ENCODE measurements at places on chromosomes 4 and X.

GRCh38 chrX:93695981-93696380, 22.0 kb downstream of the FAM133A start:
- no peak for DNase-seq

GRCh38 chr4:29002151-29002550, 1718.0 kb upstream of the PCDH7 start:
- no peak for DNase-seq

DNA sequence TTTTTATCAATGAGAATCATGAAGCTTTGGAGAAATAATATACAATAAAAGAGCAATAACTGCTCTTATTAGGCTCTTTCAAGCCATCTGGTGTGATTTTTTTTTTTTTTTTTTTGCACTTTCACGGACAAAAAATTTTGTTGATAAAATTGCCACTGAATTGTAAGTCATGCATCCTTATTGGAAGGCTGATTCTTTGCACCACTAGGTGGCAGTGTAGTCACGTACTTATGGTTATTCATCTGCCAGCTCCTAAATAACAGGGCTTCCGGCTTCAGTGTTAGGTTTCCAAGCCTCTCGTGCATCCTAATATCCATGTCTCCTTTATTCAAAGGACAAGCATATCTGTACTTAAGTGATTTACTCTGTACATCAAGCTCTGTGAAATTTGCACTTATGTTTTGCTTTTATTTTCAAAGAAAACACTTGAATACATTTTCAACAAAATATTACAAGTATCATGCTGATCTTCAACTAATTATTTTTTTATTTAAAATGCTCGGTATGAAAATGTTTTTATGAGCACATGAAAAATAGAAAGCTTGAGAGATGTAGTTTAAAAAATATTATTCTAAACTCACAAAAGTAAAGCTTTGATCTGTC, 1578.3 kb upstream of the TENM3 start:
- DNase-seq = peak; percentile 41

DNA sequence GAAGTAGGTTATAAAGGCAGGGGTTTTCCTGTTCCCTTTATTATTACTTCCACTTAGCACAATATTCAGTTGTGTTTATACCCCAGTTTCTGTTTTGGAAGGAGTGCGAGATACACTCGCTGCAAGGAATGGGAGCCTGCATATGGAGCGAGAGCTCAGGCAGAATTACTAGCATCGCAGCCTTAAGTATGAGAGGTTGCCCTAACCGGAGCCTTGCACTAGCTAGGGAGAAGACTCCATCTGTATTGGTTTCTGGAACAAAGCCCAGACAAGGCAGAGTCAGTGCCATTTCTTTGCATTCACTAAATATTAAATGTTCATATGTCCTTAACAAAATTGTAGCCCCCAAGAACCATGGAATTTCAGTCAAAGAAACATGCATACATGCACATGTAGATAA, 6.2 kb upstream of the DCTD start:
- DNase-seq = no peak

- DNase-seq = no peak
Observed at GRCh38 chrX:38860106-38861013, 59.1 kb downstream of the MID1IP1 start.

GRCh38 chrX:134202561-134202960, 34.4 kb upstream of the CCDC160 start:
- no peak for DNase-seq

DNA sequence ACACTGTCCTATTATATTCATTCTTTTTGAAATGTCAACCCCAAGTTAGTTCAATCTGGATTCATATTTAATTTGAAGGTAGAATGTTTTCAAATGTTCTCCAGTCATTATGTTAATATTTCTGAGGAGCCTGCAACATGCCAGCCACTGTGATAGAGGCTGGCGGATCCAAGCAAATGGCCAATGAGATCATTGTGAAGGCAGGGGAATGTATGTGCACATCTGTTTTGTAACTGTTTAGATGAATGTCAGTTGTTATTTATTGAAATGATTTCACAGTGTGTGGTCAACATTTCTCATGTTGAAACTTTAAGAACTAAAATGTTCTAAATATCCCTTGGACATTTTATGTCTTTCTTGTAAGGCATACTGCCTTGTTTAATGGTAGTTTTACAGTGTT, 1.6 kb downstream of the CXCL1 start:
- DNase-seq = no peak

DNA sequence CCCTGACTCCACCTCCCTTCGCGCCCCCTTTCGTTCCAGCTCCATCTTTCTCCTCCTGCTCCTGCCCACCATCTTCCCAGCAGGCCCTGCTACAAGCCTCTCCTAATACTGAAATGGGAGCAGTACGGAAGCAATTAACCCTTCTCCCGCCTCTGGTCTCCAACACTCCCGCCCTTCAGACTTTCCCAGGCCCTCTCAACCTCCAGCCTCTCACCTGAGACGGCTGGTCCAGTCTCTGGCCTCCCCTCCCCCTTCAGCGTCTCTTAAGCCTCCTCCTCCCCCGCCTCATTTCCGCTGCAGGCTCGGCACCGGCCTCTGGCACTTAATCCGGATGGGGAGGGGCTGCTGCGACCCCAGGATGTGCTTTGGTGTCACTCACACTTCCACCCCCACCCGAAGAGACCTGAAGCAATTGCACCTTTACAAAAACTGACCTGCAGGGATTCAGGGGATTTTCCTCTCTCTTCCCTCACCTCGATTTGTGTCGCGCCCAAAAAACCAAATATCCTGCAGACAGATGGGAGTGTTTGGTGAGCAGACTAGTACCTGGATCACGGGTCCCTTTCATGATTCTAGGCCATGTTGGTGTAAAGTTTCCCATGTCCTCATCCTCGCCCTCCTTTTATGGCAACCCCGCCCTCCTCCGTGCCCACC, 657 bp downstream of the TCEAL8 start:
- peak; percentile 0 for DNase-seq

- no peak for DNase-seq
Observed at GRCh38 chr4:42638993-42639392, 17.9 kb downstream of the ATP8A1 start.

- no peak for DNase-seq
Observed at GRCh38 chr4:67886281-67886680, 2.5 kb upstream of the TMPRSS11D start.

- DNase-seq = no peak
Observed at GRCh38 chr4:76215077-76215476, 1.5 kb upstream of the SCARB2 start.

- DNase-seq = no peak
Observed at GRCh38 chr4:143407474-143407873, 70.8 kb downstream of the GAB1 start.

DNA sequence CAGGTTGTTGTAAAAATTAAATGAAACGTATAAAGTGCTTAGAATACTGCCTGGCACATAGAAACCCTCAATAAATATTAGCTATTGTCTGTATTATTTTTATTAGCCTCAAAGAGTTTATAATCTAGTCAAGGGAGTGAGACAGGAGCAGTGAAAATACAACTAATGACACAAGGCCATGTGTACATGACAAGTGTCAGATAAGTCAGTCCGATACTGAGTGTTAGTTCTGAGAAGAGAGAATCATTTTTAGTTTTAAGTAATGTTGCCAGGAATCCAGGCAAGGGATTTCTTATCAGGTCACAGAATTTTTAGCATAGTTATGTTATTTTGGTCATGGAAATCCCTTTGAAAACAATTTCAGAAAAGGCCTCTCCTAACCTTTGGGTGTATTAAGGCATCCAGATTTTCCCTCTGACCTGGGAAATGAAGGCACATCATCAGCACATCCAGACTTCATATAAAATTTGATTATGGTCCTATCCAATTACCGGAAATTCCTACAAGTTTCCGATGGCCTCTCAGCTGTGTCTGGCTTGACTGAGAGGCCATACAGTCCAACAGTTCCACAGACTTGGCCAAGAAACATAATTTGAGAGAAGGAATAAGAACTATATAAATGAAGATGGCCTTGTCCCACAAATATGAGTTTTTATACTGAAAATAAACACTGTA, 35.7 kb downstream of the PPARGC1A start:
- no peak for DNase-seq

DNA sequence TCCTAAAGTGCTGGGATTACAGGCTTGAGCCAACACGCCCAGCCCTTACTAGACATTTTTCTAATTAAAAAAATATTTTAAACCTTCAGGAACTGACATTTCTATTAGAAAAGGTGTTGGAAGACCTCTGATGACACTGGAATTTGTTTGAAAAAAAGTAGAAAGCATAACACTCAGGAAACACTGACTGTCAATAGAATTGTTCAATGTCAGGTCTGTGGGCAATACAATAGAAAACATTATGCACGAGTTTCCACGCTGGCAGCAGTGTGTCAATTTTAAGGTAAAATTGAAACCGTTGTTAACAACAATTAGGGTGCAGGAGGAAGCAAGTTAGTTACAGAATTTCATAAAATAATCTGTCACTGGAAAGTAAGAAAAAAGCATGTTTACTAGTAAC, 140.7 kb upstream of the KLHL4 start:
- no peak for DNase-seq

GRCh38 chr4:37803348-37803973, 23.0 kb upstream of the PGM2 start:
- DNase-seq = no peak

DNA sequence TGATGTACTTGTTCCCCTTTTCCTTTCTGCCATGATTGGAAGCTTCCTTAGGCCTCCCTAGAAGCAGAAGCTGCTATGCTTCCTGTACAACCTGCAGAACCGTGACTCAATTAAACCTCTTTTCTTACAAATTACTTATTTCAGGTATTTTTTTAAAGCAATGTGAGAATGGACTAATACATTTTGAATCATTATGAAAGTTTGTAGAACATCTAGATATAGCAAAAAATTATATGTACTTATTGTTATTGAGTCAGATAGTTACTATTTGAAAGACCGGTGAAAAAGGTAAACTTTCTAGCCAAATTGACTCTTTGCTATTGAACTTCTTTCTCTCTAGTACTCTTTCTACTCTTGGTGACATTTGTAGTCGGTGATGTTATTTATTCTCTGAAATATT, 777.3 kb upstream of the GALNTL6 start:
- DNase-seq = no peak

DNA sequence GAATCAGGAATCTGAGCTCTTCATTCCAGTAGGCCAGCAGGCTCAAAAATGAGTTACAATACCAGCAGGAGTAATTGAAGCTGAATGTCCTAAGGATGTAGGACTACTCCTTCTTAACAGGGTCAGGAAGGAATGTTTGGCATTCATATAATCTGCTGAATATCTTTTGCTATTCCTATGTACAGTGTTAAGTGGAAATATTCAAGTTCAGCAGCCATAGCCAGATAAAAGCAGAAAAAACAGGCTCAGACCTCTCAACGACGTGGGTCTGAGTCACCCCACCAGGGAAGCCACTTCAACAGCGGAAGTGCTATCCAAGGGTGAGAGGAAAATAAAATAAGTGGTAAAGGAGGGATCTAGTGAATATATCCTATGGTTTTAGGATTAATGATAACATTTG, 577.0 kb downstream of the SPOCK3 start:
- no peak for DNase-seq

GRCh38 chrX:154785716-154786115, 19.6 kb downstream of the MPP1 start:
- no peak for DNase-seq

DNA sequence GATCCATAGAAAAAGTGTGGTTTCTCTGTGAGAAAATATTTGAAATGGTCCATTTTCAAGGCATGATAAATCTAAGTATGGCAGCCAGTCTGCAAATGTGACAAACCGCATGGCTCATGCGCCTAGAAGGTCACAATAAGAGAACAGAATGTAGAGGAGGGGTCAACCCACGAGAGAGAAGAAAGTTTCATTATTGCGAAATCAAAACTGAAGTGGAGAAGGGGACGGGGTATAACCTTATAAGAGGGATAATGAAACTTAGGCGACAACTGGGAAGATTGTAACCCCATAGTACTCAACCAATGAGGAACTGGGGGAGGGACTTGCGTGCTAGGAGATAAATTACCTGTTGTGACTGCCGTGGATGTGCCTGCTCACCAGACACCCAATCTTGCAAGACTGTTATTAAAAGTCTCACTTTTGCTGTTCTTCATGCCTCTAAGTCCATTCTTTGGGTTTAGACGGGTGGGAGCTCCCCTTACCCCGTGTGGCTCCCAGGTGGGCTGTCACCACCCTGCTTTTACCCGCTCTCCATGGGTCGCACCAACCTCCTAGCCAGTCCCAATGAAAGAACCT, 21.3 kb upstream of the ZCCHC4 start:
- DNase-seq = no peak

DNA sequence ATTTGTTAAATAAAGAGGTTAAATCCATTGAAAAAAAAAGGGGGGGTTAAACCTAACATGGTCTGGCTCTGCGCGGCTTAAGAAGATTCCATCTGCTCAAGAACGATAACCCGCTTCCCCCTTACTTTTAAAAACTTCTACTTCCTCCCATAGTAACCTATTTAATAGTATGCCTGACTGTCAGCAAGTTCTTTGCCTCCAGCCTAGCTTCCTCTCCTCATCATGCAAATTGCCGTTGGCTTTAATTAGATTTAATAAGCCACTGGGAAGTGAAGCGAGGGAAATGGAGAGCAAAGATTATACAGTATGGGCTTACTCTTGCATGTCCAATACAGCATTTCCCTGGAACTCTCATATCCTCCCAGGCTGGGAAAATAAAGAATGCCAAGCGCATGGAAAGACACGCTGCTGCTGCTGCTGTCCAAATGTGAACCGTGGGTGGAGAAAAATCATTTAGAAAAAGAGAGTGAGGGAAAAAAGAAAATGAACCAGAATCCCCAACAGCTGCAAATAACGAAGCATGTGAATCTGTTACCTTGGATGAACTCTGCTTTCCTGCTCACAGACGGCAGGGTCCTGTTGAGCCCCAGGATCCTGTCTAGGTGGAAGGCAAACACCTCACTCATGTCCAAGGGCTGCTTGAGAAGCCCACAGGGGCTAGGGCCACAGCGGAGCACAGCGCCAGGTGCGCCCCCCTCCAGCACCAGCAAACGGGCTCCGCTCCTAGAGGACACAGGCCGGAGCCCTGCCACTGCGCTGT, 2.7 kb downstream of the GASK1B start:
- no peak for DNase-seq

DNA sequence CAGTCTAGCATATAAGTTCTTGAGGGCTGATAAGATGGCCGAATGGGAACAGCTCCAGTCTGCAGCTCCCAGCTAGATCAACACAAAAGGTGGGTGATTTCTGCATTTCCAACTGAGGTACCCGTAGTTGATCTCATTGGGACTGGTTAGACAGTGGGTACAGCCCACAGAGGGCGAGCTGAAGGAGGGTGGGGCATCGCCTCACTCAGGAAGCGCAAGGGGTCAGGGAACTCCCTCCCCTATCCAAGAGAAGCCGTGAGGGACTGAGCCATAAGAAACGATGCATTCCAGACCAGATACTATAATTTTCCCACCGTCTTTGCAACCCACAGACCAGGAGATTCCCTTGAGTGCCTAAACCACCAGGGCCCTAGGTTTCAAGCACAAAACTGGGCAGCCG, 109.0 kb downstream of the RPS6KA6 start:
- DNase-seq = no peak

GRCh38 chr4:85092943-85093342, 126.5 kb upstream of the WDFY3 start:
- no peak for DNase-seq

GRCh38 chrX:28988246-28988645, 401.0 kb downstream of the IL1RAPL1 start:
- DNase-seq = no peak
